ENCODE measurements at places on chromosomes 16 and 17.

DNA sequence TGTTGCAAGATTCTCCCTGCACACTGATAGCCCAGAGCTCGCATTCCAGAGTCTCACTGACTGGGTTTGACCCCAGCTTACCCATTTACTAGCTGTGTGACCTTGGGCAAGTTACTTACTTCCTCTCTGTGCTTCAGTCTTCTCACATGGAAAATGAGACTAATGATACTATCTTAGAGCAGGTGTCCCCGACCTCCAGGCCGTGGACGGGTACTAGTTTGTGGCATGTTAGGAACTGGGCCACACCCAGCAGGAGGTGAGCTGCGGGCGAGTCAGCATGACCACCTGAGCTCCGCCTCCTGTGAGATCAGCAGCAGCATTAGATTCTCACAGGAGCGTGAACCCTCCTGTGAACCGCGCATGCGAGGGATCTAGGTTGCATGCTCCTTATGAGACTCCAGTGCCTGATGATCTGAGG lies 15.8 kb downstream of the ANKFY1 start:
- DNase-seq = no peak

GRCh38 chr16:56369202-56369601 lies 56.1 kb downstream of the AMFR start:
- no peak for DNase-seq

DNA sequence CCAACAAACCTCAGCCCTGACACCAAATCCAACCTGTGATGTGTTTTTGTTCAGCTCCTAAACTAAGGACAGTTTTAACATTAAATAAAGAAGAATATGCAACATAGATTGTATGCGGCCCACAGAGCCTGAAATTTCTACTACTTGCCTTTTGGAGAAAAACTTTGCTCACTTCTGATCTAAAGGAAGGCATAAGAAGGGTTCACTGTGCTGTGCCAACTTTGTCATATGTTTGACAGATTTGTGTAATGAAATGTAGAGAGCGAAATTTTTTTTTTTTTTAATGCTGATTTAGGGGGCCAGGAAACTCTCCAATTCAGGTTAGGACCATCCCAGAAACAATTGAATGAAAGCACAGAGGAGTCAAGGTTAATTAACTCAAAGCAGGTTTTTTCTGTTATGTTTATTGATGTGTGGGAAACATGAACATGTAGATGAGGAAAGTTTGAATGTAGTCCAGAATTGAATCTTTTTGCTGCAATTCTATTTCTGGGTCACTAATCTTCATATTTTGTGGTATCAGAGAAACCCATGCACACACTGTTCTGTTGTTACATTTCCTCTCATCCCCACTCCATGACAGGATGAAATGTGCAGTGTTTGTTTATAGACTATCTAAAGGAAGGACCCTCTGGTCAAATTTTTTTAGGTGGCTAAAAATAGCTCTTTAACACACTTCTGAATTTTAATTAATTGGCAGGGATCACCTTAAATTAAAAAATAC lies 71.5 kb downstream of the TAOK1 start:
- no peak for DNase-seq

- no peak for DNase-seq
Measured at GRCh38 chr16:67259705-67260104, 10.9 kb downstream of the SLC9A5 start.

DNA sequence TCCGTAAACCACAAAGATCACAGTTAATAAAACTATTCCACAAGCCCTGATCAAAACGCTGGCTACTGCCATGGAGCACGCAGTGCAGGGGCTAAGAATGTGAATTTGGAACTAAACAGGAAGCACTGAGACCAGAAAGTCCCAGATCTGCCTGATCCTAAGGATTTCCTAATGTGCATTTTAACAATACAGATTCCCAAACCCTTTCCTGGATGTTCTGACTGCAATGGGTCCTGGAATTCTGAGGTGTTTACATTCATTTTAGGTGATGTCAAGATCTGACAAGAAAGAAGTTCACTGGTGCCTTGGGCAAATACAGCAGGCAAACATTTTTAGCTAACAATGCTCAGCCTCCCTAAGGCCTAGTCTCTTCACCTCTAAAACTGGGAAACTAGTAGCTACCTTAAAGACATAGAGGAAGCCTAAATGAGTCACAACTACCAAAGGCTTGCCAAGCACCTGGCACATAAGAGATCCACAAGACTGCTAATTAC lies 10.3 kb downstream of the NSMCE1 start:
- DNase-seq = no peak

GRCh38 chr17:76631821-76632565 lies 11.6 kb downstream of the ST6GALNAC1 start:
- DNase-seq = no peak

DNA sequence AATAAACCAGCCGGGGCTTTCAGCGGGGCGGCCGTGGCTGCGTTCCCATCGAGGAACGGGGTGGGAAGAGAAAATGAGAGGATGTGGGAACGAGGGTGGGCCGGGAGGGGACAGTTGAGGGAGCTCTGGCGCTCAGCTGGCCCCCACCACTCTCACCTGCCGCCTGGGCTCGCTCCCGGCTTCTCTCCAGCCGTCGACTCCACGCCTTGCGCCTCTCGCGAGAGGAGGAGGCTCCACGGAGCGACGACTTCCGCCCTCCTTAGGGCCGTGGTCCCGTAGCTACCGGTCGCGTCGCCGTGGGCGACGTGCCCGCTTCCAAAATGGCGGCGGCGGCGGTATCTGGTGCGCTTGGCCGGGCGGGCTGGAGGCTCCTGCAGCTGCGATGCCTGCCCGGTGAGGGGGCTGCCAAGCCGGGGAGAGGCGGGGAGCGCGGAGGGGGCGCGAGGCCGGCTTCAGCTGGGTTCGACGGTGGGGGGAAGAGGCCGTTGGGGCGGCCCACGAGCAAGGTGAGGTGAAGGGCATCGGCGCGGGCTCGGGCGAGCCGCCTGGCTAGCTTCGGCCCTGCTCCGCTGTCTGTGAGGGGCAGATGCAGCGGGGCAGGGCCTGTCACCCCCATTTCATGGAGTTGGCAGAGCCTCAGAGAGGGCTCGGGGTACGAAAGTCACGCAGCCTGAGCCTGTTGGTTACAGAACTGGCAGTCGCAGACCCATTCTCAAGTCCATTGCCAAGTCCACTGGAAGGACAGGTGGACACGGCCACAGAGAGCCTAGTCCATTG lies at the start of the genes CIAPIN1 and COQ9:
TSS of gene CIAPIN1 (minus strand) at position 200 of the 777 bp plus-strand sequence. CDS start 6,457 bp downstream, outside the sequence.
TSS of gene COQ9 (plus strand) at position 294 of the 777 bp plus-strand sequence. CDS start at position 321, 27 bp downstream.
- DNase-seq = peak; percentile 87

DNA sequence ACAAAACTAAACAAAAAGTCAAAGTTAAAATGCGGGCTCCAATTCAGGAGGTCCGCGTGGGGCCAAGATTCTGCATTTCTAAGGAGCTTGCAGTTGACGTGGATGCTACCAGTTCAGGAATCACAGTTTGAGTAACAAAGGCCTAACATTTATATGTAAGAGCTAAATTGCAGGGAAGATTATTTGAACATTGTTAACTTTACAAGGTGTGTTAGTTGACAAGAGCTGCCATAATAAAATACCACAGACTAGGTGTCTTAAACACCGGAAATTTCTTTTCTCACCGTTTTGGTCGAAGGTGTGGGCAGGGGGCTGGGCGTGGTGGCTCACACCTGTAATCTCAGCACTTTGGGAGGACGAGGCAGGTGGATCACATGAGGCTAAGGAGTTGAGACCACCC lies 24.8 kb upstream of the CMIP start:
- DNase-seq = no peak

GRCh38 chr17:27780828-27781404 lies 19.4 kb downstream of the NOS2 start:
- no peak for DNase-seq

DNA sequence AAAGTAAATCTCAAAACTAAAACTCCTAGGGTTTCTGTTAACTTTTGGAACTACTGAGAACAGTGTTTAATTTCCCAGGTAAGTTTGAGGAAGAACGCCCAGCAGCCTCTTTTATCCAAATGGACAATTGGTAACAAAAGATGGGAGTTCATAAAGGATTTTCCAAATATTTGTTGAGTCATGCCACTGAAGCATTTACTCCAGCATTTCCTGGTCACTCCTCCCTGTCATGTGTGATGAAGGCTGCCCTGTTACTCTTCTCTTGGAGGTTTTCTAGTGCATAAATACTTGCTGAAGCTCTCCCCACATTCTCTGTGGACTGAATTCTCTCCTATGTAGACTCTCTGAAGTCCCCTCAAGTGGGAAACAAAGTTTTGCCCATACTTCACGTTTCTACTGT lies 16.5 kb downstream of the ZNF75A start:
- DNase-seq = no peak

DNA sequence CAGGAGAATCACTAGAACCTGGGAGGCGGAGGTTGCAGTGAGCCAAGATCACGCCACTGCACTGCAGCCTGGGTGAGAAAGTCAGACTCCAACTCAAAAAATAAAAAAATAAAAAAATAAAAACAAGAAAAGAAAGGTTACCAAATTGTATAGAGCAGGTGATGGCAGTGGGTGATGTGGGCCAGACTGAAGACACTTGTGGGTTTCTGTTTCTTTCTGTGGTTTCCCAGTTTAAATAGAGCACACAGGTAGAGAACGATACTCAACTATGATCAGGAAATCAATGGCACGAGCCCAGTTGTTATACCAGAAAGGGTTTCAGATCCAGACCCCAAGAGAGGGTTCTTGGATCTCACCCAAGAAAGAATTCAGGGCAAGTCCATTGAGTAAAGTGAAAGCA lies 32.6 kb downstream of the NUBP1 start:
- no peak for DNase-seq

GRCh38 chr16:72424757-72425156 lies 252.8 kb upstream of the PMFBP1 start:
- no peak for DNase-seq

GRCh38 chr17:44867841-44868240 lies 20.2 kb downstream of the HIGD1B start:
- DNase-seq = no peak

GRCh38 chr17:7930841-7931631 lies 710 bp downstream of the TRAPPC1 start:
- DNase-seq = no peak

GRCh38 chr17:535198-535597 lies 179.4 kb downstream of the VPS53 start:
- no peak for DNase-seq

- no peak for DNase-seq
Measured at GRCh38 chr16:24915576-24915975, 69.8 kb downstream of the SLC5A11 start.

GRCh38 chr16:50674831-50675230 lies 6.3 kb downstream of the SNX20 start:
- no peak for DNase-seq

DNA sequence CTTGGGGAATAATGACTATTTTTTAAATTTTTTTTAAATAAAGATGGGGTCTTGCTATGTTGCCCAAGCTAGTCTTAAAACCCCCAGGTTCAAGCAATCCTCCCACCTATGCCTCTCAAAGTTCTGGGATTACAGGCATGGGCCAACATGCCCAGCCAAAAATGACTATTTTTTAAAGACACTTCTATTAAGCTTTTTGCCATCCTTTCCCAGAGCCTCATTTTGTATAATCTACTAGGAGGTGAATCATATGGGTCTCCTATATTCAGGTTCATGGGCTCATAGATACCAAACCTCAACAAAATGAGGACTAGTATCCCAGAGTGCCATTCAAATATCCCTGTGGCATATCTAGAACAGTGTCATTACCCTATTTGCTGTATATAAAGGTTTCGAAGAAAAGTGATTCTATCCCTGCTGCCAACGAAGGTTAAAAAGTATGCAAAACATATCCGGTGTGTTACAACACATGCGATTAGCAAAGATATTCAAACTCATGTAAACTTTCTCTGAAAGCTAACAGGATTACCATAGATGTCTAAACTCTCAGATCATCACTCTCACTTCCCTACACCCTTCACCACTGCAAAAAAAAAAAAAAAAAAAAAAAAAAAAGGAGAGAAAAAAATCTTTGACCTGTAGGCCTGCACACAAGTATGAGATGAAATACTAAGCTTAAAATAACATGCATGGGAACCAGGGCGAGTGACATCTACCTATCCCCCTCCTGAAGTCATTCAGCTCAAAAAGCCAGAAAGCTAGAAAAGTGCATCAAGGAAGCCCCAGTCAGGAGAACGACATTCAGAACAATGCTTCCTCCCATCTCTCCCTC lies 23.5 kb downstream of the XPO6 start:
- DNase-seq = no peak

- DNase-seq = peak; percentile 43
Measured at GRCh38 chr17:40191237-40192208, 14.3 kb downstream of the RAPGEFL1 start.

DNA sequence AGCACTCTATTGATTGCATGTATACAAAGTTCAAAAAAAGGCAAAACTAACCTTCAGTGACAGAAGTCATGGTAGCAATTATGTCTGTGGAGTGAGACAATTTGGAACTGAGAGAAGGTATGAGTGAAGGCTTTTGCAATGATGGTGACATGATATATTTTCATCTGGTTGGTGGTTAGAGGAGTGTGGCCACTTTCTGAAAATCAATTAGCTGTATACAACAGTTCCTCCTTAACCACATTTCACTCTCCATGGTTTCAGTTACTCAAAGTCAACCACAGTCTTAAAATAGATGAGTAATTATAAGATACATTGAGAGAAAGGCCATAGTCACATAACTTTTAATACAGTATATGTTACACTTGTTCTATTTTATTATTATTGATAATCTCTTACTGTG lies 26.2 kb downstream of the ADAMTS18 start:
- no peak for DNase-seq

- DNase-seq = no peak
Measured at GRCh38 chr16:27717726-27718125, 167.8 kb downstream of the KATNIP start.

GRCh38 chr17:43456661-43457361 lies 27.0 kb upstream of the DHX8 start:
- DNase-seq = peak; percentile 63

GRCh38 chr17:80083136-80083661 lies 18.2 kb upstream of the GAA start:
- no peak for DNase-seq

- no peak for DNase-seq
Measured at GRCh38 chr16:88435437-88436355, 17.4 kb upstream of the ZFPM1 start.

DNA sequence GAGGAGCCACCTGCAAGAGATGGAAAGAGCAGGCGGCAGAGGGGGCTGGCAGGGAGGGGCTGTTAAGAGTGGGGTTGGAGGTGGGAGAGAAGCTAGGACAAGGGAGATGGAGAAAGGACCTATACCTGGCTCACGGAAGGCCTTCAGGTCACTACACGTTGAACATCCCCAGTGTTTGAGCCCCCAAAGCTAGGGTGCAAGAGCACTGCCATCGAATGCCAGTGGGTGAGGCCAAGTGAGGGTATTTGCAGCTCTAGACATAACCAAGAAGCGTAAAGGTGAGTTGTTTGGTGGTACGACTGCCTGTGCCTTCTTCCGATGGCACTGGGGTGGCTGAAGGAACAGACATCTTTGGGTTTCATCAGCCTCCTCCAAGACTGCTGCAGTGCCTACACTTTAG lies 17.0 kb upstream of the HERPUD1 start:
- DNase-seq = no peak

Measured in Jurkat, Clone E6-1 (cell line).